ENCODE measurements at places on chromosomes 4 and X. TPM values are rescaled to one million over a fixed set of nuclear protein-coding genes. Genes with fewer than 3 reads are reported as not detected.

DNA sequence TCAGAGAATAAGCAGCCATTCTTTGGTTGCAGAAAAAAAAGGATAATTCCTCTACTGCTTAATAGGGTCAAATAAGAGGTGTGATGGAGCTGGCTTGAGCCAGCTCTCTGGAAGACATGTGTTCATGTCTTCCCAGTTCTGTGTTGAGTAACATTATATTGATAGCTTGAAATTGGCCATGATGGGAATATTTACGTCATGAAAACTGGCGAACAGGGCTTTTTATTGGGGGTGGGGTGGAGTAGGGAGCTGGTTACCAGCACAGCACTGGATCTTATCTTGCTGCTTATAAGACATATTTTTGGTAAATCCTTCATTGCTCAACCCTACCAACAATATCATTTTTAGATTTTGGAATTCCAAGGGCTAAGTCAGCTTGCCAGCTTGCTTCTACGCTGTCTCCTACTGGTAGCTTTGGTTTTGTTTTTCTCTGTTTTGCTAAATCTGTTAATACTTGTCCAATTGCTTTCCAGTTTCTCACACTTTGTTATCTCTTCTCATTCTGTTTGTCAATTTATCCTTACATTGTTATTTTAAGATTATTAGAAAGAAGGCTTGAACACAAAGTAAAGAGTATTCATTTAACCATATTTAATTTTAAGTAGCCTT, 25.3 kb upstream of the GBA3 start:
- no peak for DNase-seq

MAGEB1 gene
- total RNA-seq: not detected

GRCh38 chr4:133802359-133803140, 399.0 kb downstream of the PABPC4L start:
- no peak for DNase-seq

- DNase-seq: no peak
Measured at GRCh38 chr4:181176306-181176705, 1066.9 kb upstream of the TENM3 start.

SASH3 gene
- total RNA-seq: 140 TPM

DNA sequence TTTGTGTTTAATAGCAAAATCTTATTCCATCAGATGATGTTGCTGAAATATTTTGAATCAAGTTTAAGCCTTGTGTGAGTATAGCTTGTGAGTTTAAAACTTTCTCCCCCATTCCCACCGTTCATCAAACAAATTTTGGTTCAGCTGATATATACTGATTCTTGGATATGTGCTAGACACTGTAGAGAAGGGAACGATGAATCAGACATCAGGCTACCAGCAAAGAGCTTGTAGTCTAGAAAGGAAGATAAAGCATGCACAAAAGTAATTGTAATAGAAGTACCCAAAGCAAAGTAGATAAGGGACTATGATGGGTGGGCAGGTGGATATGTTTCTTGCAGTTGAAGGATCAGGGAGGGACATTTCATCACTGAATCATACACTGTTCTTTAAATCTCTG, 131.9 kb downstream of the AKAP4 start:
- no peak for DNase-seq

GRCh38 chr4:101141855-101142254, 205.5 kb downstream of the PPP3CA start:
- DNase-seq: no peak

DNA sequence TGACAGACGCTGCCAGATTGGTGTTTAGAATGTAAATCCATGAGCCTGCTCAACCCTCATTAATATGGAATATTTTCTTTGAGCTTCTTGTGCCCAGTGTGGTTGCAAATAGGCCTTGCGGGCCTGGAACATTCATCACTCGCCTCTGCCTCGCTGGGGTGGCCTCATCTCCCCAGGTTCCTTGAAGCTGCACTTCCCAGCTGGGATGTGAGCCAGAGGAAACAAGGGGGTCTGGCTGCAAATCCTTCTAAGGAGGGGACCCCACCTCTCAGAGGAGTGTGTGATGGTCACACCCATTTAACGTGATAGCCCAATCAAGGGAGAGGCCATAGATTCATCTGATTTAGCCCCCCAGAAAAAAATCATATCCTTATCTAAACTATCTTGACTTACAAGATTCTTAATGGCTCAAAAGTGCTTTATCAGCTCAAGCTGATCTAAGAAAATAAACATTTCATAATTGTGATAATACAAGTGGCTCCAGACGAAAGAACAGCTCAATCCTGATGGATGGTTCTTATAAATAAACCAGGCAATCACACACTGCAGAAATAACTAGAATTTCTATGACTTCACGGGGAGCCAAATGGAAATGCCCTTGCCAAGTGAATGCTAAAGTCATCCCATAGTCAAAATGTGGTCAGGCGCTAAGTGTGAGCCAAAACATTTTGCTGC, 189.9 kb downstream of the PTTG2 start:
- no peak for DNase-seq

- DNase-seq: no peak
Measured at GRCh38 chr4:60129740-60130139, 1070.4 kb upstream of the ADGRL3 start.

- no peak for DNase-seq
Measured at GRCh38 chr4:156968479-156968984, 3.1 kb downstream of the PDGFC start.

GRCh38 chrX:39550795-39551361, 546.9 kb downstream of the BCOR start:
- DNase-seq: no peak

TMSB15B gene
- total RNA-seq: 6.2 TPM

DNA sequence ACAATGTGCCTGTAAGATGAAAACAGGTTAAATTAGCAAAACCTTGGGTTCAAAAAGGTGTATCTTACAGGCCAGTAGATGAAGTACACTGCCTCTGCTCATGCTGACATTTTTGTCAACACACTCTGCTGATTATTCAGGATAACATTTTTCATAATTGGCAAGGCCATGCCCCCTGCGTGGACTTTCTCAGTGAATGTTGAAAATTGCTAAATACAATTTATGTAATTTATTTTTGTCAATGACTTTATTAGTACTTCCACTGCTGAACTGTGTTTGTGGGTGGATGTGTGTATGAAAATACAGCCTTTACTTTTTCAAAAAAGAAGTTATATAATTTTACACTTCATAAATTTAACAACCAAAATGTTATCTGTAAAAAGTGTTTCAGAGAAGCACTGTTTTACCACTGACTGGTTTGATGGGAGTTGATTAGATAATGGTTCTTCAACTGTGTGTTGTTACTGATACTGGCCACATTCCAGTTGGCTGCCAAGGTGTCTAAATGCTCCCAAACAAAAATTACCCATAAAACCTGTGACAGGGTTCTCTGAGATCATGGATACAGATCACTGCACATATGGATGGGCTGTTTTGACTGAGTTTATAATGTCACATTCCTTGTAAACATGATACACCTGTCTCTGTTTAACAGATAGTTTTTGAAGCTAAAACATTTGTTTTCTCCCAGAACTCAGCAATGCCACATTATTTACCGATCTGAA, 151.9 kb upstream of the SLC7A11 start:
- DNase-seq: no peak

GRCh38 chrX:153370293-153371055, 30.7 kb downstream of the PNMA6E start:
- DNase-seq: no peak

- DNase-seq: no peak
Measured at GRCh38 chr4:111562826-111563225, 582.4 kb upstream of the FAM241A start.

TLL1 gene
- not detected for total RNA-seq

ENPEP gene
- not detected for total RNA-seq

GRCh38 chrX:71198066-71198465, 25.0 kb upstream of the GJB1 start:
- no peak for DNase-seq

OPN1LW gene
- total RNA-seq: not detected

GRCh38 chr4:83780053-83780733, 244.3 kb downstream of the GPAT3 start:
- DNase-seq: no peak

CNKSR2 gene
- total RNA-seq: 4.1 TPM

- DNase-seq: no peak
Measured at GRCh38 chrX:149848855-149849254, 32.1 kb upstream of the MAGEA8 start.

DNA sequence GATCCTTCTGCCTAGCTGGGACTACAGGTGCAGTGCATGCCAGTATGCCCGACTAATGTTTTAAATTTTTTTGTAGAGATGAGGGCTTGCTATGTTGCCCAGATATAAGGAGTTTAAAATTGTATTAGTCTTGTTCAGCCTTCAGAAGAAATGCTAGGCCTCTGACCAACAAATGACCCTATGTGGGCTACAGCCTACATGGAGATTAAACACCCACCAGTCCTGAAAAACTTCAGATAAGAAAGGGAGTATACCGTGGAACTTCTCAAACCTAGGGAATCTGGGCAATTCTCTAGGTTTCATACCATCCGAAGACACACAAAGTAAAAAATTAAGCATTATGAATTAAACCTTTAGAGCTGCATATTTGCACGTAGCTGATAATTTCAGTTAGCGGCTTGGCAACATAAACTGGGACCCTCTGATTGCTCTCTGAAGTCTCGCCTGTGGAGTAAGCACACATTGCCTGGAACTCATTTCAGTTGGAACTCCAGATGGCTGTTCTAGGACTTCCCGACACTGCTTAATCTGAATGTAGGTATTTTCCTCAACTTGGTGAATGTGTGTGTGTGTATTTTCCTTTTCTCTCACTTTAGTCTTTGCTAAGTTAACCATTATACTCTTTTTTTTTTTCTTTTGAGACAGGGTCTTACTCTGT, 33.0 kb downstream of the MOB1B start:
- DNase-seq: no peak

GRCh38 chr4:126238013-126238412, 923.3 kb downstream of the FAT4 start:
- no peak for DNase-seq

DNA sequence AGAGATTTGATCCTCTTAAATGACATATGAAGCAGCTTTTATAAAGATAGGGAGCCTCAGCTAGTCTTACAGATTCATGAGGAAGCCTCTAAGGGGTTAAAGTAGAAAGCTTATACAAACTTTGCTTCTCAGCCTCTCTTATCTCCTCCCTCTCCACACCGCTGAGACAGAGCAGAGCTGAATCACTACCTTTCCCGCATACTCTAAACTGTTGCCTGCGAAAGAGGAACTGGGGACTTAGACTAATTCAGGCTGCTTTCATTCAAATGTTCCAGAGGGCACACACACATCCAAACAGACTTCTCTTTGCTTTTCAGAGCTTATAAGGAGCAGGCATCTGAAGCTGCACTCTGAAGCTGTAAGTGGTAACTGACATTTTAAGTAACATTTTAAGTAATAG, at the start of gene SERTM2:
TSS of gene SERTM2 (plus strand) at position 169 of the 400 bp plus-strand sequence. CDS start 7,213 bp downstream, outside the sequence.
- DNase-seq: no peak

OPRPN gene
- not detected for total RNA-seq

- no peak for DNase-seq
Measured at GRCh38 chrX:106874075-106874474, 29.1 kb downstream of the RIPPLY1 start.

- DNase-seq: no peak
Measured at GRCh38 chr4:119834906-119835612, 206.5 kb upstream of the PDE5A start.

GRCh38 chrX:69074726-69075125, 90.5 kb downstream of the PJA1 start:
- no peak for DNase-seq
